Spleen (tissue), 13 donors: ENCODE measurements at places on chromosomes 4 and X. TPM values are rescaled to one million over a fixed set of nuclear protein-coding genes. Genes with fewer than 3 reads are reported as not detected.

Gene DMD
- 3.5 TPM for total RNA-seq

DNA sequence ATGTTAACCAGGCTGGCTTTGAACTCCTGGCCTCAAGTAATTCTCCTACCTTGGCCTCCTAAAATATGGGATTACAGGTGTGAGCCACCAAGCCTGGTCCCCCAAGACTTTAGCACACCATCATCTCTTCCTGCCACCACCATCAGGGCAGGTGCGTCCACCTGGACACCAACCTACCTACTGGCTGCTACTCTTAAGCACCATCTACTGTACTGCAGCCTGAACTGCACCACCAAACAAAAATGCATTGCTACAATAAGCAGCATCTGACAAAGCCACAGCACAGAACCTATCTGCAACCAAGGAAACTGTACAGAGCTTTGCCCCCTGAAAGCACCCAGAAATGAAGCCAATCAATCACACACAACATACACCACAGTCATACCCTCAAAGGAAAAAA, 139.7 kb downstream of the EFHC2 start:
- DNase-seq = no peak

DNA sequence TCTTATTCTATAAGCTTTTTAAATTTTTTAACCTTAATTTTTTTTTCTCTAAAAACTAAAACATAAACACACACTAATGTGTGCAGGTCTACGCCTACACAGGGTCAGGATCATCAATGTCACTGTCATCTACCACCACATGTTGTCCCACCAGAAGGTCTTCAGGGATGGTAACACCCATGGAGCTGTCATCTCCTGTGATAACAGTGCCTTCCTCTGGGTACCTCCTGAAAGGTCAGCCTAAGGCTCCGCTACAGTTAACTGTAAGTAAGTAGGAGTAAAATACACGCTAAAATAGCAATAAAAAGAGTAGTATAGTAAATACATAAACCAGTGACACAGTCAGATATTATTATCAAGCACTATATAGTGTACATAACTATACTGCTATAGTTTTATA, 45.9 kb upstream of the GPRIN3 start:
- DNase-seq = no peak

DNA sequence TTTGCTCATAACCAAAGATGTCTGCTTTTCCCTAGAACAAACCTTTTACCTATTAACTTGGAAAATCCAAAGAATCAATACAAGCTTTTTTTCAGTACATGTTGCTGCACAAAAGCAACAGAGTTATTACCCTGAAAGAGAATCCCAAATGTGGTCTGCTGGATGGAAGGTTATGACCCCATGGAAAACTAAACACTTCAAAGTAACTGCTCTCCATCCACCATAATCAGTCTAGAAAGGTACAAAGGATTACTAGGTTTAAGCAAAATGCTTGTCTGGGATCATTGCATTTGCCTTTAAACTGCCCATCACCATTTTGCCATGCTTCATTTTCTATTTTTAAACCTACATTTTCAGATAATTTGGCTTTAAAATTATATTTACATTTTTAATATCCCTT, 11.7 kb downstream of the MMRN1 start:
- DNase-seq = no peak

GRCh38 chr4:160175064-160175643, 1072.3 kb downstream of the RAPGEF2 start:
- DNase-seq = peak; percentile 48

Gene MAGEA12
- not detected for total RNA-seq

GRCh38 chr4:1039493-1040343, 28.3 kb downstream of the FGFRL1 start:
- no peak for DNase-seq

DNA sequence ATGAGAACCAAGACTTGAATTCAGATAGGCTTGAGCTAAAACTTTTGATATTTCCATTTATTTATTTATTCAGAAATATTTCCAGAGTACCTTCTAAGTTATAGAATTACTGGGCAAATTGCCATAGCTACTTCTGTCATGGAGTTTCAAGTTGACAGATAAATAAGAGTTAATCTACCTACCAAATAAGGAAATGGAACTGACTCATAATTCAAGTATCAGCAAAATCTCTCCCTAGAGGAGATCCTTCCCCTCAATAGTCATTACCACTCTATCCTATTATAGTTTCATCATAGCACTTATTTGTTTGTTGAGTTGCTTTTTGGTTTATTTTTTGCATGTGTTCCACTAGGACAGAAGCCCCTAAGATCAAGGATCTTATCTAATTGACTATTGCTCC, 48.8 kb upstream of the CCSER1 start:
- no peak for DNase-seq

Gene SPATA18
- 1.1 TPM for total RNA-seq

DNA sequence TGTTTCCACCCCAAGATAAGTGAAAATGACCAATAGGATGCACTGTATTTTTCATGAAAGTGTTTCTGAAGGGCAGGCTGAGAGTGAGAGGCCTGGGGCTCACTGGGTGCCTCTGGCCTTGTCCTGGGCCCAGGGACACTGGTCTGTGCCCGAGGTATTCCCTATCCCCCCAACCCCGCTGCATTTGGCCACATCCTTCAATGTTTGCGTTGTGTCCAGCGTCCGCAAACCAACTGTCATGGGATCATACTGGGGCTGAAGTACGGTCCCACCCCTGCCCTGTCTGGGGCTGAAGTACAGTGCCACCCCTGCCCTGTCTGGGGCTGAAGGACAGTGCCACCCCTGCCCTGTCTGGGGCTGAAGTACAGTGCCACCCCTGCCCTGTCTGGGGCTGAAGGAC, 22.0 kb upstream of the MSANTD1 start:
- no peak for DNase-seq

DNA sequence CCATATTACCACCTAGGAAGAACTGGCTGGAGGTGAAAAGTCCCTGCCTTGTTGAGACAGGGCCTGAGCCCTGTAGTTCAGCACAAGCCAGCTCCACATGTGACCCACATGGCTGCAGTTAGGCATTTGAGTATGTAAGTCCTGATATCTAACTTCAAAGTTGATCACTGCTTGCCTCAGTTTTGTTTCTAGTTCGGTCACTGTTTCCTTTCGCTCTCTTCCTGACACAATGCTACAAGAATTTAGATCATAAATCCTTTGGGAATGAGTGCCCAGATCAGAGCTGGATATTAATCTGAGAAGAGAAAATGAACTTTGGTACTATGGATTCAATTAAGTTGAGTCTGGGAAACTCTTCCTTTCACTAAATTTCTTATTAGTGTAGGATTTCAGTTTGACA, 48.4 kb downstream of the AKAP4 start:
- no peak for DNase-seq

DNA sequence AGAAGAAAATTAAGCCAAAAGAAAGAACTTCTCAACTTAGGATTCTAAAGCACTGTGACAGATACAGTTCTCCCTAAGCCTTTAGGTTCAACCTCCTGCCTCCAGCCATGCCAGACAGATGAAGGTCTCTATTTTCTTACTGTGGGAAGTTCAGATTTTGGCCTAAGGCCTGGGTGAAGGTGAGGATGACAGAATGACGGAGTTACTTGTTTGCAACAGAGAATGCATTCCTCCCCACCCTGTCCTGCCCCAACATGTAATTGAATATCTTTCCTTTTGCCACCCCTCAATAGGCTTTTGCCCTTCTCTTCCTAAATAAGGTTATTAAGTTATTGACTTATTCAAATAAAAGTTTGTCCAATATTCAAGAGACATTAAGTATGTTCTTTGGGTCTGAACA, 25.6 kb downstream of the SLC16A2 start:
- DNase-seq = no peak

DNA sequence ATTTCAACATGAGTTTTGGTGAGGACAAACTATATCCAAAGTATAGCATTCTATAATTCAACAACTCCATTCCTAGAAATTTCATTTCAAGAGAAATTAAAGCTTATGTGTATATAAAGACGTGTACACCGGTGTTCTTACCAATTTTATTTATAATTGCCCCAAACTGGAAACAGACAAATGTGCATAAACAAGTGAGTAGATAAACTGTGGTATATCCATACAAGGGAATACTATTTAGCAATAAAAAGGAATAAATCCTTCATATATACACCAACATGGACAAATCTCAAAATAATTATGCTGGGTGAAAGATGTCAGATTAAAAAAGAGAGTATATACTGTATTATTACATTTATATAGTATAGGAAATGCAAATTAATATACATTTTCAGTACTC, 19.9 kb downstream of the HNRNPH2 start:
- DNase-seq = no peak

Gene LIMCH1
- total RNA-seq = 310 TPM

Gene VEGFD
- total RNA-seq = 1.1 TPM

- no peak for DNase-seq
Observed at GRCh38 chrX:44506678-44507077, 36.0 kb downstream of the FUNDC1 start.
